ENCODE measurements at places on chromosomes 7 and 10.

DNA sequence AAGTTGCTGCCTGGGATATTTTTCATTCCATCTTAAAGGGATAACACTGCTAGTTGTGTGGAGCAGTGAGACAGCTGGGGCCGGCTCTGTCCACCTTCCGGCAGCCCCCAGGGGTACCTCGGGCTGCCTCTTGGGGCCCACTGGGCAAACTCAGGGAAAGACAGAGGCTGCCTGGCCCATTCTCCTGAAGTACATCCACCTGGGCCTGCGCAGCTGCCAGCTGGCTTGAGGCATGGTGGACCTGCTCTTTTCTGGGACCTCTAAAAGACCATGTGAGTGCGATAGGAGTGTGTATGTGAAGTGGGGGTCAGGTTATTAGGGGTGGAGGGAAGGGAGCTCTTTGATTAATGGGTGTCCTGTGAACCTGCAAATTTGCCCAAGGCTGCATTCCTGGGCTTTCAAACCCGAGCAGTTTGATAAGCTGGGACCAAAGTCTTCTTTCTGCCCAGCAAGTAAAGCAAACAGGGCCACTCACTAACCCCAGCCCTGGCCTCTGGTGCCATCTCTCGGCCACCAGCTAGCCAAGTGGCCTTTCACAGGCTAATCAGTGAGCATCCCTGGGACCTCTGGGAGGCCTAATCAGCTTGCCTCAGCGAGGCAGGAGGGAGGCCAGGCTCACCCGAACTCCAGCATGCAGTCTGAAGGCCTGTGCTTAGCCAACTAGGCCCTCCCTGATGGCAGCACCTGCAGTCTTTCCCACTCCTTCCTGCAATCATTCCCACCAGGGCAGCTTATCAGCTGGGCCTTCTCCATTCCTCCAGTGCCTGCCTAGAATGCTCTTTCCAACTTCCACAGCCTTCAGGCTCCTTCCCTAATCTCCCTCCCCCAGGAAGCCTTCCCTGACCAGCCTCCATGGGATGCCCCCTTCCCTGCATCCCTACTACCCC lies 954.7 kb upstream of the ZNF722 start:
- DNase-seq, result no peak

GRCh38 chr10:93288679-93289634 lies 193.2 kb downstream of the MYOF start:
- DNase-seq, result peak; percentile 8

DNA sequence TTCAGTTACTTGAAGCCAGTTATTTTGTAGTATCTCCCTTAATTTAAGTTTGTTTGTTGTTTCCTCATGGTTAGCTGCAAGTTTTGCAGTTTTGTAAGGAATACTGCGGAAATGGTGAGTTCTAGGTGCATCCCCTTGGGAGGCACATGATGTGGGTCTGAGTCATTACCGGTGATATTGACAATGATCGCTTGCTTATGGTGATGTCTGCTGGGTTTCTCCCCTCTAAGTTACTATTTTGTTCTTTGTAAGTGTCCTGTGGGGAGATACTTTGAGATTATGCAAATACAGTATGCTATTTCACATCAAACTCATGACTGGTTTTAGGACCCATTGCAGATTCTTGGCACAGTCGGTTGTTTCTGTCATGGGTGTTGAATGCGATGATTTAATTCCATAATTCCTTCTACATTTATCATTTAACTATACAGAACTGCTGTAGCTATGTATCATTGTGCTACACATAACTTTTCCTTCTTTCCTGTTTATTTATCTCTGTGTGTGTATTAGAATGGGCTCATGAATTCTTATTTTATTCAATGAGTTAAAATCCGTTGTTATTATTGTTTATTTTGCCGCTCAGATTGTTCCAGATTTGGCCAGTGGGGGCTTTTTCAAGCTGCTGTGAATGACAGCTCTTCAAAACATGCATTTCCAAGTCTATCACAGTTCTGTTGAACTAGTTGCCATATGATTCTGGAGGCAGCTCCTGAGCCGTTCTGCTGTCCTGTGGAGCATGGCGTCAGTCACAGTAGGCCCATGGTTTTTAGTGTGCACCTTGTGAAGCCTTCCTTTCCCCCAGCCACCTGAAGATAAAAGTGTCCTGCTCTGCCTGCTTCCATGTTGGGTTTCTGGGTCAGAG lies 18.4 kb downstream of the TSPAN14 start:
- DNase-seq, result no peak

- no peak for DNase-seq
Observed at GRCh38 chr7:135938563-135938962, 38.6 kb downstream of the MTPN start.

DNA sequence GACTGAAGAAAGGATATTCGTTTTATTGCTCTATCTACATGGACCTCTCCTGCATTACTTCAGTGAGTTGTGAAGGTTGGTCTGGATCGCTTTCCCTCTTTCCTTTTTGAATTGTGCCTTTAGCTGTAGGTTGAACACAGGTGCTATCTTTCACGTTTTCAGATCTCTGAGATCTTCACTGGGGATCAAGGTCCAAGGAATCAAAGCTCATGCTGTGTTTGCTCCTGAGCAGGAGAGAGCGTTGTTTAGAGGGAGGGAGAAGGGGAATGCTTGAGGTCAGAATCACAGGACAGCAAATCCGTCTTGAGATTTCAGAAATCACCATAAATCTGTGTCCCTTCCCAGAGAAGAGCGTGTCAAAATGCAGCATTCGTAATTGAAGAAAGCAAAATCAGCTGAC lies 105.0 kb downstream of the INSYN2A start:
- DNase-seq, result no peak
